GM12891 (cell line): ENCODE measurements at places on chromosomes 2 and 18.

DNA sequence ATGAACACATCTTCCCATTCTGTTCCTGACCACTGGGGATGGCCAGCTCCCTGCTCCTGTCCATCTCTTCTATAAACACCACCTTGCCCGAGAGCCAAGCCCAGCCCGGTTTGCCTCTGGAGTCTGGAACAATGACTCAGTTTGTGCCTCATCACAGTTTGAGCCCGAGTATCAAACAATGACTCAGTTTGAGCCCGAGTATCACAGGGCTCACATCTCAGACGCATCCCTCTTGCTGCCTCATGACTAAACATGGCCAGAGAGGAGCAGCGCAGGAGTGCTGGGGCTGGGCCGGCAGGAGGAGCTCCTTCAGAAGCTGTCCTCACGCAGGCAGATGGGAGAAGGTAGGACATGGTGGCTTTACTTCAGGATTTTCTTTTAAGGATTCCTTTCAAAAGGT lies 68.7 kb downstream of the PXDN start:
- no peak for DNase-seq

- DNase-seq = no peak
Observed at GRCh38 chr2:99801327-99801901, 311.6 kb upstream of the REV1 start.

DNA sequence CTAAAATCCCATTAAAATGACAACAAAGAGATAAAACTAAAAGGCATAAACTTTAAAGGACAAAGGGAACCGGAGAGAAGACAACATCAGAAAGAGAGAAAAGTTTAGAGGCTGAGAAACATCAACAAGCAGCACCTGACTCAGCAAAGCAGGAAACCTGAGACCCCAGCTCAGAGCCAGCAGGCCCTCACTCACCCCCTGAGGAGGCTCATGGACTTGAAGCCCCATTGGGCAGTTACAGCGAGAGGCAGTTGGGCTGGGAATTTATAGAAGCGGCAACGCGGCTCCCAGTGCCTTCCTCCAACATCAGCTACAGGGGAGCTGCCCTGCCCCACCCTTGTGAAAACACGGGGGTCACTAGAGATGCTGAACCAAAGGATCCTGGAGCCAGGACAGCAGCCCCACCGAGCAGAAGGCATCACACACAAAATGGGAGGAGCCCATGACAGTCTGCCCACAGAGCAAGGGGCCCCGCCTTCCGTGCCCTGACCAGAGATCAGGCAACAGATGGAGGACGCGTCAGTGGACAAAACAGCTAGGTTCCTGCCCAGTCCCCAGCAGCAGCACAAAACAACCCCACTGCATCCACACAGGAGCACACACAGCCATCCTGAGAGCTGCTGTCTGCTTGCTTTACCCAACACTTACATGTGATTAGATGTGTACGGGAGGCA lies 52.7 kb downstream of the CMPK2 start:
- DNase-seq = no peak

GRCh38 chr18:21265971-21266673 lies 24.1 kb downstream of the GREB1L start:
- DNase-seq = no peak

GRCh38 chr2:113376253-113376912 lies 61.1 kb upstream of the ZNG1B start:
- DNase-seq = no peak

DNA sequence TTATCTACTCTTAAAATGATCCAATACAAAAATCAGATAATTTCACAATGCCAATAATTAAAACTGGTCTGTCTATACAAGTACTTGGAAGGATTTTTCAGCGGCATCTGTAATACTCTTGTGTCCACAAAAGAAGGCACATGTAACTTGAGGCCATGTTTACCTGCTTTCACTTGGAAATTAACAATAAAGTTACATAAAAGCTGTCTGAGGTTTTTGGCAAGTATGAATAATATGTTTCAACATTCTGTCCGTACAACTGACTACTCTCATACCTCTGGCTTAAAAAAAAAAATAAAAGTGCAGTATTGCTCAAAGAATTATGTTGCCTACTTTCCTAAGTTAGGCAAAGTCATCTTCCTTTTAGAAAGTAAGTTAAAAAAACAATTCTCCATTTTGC lies 253.6 kb downstream of the NBAS start:
- DNase-seq = no peak

DNA sequence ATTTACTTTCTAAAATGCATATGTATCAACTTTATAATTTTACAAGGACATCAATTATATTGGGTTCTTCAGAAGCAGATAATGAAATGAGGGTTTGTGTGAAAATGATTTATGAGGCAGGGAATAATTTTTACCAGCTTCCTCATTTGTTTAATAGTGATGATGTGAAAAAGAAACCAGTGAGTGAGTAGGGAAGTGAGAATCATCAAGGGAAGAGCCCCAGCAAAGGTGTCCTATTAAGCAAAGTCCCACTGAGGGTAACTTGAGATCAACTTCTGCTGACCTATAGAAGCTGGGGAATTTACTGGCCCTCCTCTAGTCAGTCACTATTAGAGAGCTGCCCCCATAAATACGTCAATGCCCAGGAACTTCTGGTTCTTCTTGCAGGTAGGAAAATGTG lies 266.8 kb upstream of the LYPD1 start:
- no peak for DNase-seq

GRCh38 chr2:189208254-189208653 lies 28.7 kb upstream of the COL5A2 start:
- DNase-seq = no peak

GRCh38 chr2:193482557-193482956 lies 1287.8 kb upstream of the TMEFF2 start:
- no peak for DNase-seq

DNA sequence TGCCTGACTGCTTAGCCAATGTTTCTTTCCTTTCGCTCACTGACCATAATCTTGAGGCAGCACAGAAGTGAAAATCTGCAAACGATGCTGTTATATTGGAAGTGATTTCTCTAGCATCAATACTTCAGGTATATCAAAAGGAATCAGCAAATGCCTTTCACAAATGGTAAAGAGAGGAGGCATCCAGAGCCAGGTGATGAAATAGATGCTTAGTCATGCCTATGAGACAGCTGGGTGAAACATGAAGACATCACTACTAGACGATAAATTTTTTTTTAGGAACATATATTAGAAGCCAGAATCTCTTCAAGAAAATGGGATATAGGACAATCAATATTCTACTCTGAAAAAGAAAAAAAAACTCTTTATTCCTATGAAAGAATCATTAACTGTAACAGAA lies 249.2 kb upstream of the SLC39A10 start:
- DNase-seq = no peak

- no peak for DNase-seq
Observed at GRCh38 chr2:199378948-199379650, 78.6 kb downstream of the SATB2 start.

DNA sequence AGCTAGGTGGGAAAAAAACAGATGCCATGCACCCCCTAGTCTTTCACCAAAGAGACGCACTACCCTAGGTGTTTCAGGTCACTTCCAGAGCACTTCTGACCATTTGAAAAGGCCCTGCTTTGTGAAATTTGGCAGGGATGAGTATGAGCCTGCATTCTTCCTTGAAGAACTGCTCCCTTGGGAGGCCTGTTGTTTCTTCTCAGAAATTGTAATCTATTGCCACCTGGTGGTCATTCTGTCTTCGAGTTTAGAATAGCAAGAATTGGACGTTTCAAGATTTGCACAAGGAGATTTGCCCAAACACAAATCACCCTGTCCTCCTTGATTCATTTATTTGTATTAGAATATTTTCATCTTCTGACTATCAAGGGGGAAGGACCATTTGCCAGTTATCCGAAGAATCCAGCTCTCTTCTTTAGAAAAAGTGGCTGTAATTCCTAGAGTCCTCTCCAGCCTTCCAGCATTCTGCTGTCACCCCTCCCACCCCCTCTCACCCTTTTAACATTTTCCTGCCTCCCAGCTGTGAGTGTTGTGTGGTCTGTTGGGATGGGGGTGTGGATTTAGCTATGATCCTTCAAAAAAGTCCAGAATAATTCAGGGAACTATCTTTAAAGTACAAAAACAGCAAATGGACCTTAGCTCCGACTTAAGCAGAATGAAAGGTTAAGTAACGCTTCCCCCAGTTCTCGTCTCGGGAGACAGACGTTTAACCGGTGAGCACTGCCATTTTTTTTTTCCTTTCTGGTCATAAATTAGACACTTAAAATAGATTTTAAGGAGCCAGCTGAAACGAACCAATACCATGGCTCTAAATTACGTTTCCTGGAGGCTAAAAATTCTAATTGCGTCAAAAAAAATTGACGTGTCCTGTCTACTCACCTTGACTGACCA lies 3.7 kb upstream of the GAD1 start:
- DNase-seq = no peak

DNA sequence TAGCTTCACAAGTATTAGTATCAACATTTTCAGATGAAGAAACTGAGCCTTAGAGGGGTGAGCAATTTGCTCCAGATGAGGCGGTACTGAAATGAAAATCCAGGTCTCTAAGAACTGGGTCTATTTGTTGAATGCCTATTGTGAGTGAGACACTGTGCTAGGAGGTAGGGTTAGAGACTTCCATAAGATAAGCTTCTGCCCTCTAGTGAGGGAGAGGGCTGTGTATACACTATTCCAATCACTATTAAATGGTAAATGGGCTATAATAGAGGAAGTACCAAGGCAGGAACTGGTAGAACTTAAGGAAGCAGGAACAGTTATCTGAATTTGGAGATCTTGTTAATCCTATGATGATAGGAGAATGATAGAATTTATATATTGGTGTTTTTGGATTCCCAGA lies 23.6 kb upstream of the GLS start:
- DNase-seq = no peak

DNA sequence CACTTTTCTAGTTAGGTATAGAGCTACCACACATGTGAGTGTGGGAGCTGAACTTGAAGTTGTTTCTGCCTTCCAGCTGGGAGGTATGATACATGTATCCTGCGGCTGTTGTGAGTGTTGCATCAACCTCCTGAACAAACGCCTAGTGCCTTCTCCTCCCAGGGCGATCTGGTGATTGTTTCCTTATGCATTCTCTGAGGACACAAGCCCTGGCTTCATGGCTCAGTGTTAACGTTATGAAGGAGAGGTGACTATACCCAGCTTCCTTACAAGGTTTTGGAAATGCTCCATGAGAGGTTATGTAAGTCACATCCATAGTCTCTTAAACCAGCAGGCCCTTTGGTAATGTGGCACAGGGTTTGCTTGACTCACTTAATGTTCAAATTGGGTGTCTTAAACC lies 64.9 kb downstream of the SPRED2 start:
- no peak for DNase-seq

DNA sequence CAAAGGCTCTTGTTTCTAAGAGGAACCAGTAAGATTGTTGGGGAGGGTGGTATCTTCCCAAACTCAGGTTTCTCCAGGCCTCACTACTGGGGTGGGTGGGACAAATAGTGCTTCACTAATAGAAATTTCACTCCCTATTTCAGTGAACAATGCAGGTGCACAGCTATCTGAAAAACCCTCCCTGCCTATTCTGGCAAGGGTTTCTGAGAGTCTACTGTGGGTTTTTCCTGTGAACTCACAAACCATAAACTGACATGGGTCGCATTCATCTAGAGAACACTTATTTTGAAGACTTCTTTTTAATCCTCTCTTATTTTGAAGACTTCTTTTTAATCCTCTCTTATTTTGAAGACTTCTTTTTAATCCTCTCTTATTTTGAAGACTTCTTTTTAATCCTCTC lies 4.4 kb downstream of the IL36A start:
- DNase-seq = no peak

DNA sequence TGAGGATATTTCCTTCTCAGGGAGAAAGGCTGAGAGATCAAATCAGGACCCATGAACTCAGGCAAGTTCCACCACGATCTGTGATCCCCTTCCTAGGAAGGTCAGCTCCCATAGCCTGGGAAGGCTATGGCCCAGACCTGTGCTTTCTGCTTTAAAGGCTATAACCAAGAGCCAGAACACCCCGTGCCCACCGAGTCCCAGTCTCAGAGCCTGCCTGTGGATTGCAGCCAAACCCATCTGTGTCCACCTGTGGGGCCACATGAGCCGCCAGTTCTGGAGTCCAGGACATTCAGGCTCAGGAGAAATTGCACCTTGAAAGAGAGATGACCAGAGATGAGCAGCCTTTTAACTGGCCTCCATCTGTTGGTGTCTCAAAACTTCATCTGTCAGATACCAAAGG lies 46.9 kb downstream of the MAL start:
- DNase-seq = no peak

DNA sequence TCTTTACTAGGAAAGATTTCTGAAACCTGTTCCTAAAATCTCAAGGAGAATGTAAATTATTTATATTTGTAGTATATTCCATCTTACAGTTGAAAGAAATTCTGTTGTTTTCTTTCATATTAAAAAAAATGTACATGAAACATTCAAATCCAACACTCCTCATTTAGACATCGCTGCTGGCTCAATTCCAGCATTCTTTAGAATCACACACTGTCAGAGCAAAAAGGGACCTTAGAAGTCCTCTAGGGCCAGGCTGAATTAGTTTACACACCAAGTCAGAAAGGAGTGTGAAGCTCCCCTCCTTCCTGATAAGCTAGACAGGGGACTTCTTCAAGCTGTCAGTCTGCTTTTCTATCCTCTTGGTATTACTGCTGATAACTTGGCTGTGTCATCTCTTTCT lies 158.6 kb upstream of the LTBP1 start:
- DNase-seq = no peak

- DNase-seq = peak; percentile 54
Observed at GRCh38 chr18:5895299-5895875, at the start of gene TMEM200C. Gene TMEM200C (minus strand): TSS chr18:5895522. CDS start chr18:5892063, 3,459 bp downstream.

- DNase-seq = no peak
Observed at GRCh38 chr2:211237586-211238275, 681.3 kb downstream of the CPS1 start.

DNA sequence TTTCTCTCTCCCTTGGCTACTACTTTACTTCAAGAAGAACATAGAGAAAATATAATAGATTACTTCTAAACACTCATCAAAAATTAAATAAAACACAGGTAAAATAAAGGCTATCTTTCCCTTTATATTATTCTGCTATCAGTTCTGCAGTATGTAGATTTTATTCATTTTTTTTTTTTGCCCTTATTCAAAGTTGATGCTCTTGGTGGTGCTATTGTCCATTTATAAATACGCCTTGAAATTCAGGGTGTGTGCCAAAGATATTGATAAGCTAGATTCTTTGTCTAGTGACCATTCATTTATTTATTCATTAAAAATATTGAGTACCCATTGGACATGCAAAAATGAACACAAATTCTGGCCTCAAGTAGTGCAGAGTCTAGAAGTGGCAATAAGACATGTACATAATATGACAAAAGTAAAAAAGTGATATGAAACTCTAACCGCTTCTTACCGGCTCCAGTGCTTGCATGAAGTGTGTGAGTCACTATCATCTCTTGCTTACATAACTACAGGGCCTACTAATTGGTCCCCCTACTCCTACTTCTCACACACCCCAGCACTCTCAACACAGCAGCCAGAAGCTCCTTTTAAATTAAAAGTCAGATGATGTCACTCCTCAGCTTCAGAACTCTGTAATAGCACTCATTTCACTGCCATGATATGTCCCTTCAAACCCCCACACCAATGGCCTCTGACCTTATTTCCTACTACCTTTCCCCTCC lies 208.3 kb upstream of the FANCL start:
- peak; percentile 27 for DNase-seq
